WERI-Rb-1 (cell line): ENCODE measurements at places on chromosomes 13 and 19.
A peak's percentile ranks its signal among the peaks of the same experiment; 100 is the strongest.

DNA sequence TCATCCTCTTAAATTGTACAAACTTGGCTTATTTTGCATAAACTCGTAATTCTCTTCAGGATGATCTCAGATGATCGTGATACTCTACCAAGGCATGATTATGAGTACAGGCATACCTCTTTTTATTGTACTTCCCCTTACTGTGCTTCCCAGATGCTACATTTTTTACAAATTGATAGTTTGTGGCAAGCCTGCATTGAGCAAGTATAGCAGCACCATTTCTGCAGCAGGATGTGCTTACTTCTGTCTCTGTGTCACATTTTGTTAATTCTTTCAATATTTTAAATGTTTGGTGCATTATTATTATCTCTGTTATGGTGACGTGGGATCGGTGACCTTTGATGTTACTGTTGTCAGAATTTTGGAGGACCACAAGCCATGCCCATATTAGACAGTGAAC is 752.3 kb downstream of the PCDH9 start:
- DNase-seq, result no peak

DNA sequence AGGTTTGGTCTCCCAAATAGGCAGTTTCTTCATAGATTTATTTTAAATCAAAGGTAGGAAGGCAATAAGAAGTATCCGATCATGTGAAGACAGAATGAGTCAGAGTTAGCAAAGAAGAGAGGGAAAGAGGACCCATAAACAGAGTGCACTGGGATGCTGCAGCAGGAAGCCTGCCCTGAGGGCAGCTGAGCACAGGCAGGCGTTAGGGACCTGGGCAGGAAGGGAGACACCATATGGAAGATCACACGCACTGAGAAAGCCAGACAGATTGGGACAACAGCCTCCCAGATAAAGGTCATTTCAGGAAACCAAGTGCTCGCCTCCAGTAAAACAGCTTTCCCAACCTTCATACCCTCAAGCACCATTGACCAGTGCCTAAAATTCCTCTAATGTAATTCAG is 598.0 kb downstream of the EFNB2 start:
- peak; percentile 85 for DNase-seq

GRCh38 chr13:63092456-63092855 is 1676.8 kb upstream of the PCDH20 start:
- no peak for DNase-seq

DNA sequence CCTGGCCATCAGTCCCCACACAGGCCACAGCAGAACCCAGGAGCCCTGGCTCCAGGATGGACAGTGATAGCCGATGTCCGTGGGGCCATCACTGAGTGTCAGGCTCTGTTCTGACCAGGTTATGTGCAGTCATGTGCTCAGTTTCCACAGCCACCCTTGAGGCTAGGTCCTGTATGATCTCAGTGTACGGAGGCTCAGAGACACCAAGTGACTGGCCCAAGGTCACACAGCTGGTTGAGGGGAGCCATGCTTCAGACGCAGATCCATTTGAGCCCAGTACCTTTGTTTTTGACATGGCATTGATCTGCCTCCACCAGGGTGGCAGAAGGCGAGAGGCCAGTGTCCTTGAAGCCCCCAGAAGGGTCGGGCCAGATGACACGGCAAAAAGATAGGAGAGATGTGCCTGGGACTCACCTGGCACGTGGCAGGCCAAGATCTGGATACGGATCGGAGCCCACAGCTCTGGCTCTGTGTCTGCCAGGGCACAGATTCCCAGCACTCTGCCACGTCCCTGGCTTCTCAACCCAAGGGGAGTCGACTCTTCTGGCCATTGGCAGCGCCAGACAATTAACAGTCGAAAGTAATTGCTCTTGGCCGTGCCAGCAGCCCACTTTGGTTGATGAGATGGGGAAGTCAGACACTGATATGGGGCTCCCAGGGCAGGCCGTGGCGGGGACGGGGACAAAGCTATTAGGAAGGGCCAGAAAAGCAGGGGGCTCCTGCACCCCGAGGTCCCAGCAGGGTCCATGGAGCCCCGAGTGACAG is 15.6 kb downstream of the EVI5L start:
- DNase-seq, result no peak

- no peak for DNase-seq
These were observed 9.4 kb downstream of the CCDC124 start for GRCh38 chr19:17942181-17942580.

- no peak for DNase-seq
These were observed 9.1 kb downstream of the AP2S1 start for GRCh38 chr19:46841458-46842083.

GRCh38 chr19:36152352-36153091 is at the start of gene COX7A1:
TSS of gene COX7A1 (minus strand) at chr19:36152447. CDS start at chr19:36152407, 40 bp downstream.
- DNase-seq, result no peak

- DNase-seq, result no peak
These were observed 409.0 kb downstream of the COG6 start for GRCh38 chr13:40064154-40065097.

- DNase-seq, result no peak
These were observed 7.4 kb downstream of the ACTMAP start for GRCh38 chr19:40742886-40743285.

DNA sequence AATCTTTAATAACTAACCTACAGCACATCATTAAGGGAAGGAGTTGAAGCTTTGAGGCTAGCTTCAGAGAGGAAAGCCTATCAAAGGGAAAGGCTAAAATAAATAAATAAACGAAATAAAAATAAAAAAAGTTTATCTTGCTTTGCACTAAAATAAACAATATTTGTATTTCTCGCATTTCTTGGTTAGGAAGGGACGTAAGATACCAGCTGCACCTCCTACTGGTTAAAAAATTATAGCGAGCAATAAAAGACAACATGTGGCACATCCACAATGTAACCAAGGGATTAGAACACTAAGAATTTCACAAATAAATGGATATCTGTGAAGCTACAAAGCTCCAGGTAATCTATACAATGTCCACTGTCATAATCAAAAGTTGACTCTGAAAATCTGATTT is 194.5 kb downstream of the DACH1 start:
- DNase-seq, result no peak

DNA sequence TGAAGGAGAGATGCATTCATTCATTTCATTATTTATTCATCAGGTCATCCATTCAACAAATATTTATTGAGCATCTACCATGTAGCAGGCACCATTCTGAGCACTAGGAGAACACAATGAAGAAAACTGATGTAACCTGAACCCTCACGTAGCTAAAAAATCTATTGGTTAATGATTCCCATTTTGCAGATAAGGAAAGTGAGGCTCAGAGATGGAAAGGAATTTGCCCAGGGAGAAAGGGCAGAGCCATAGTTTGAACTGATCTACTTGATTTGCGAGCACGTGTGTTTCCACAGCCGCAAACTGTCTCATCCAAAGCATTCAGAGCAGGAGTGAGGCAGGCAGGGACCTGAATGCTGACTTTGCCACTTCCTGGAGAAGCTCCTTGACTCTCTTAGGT is 2.7 kb downstream of the KLK8 start:
- no peak for DNase-seq

GRCh38 chr13:64186503-64187250 is 2771.0 kb upstream of the PCDH20 start:
- DNase-seq, result no peak

DNA sequence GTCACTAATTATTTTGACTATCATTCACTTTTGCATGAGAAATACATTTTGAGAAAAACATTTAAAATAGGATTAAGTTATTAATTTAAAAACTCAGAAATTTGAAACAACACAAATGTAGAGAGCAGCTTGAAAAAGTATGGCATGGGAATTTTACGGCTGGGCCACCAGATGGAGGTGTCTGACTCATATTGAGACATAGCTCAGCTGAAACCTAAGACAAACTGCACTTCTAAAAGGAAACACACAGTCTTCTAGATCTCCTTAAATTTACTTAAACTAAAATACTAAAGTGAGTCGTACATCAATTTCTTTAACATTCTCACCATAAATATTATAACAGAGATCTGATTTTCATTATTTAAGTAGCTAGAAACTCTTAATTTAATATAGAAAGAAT is 41.9 kb upstream of the POSTN start:
- peak; percentile 16 for DNase-seq

DNA sequence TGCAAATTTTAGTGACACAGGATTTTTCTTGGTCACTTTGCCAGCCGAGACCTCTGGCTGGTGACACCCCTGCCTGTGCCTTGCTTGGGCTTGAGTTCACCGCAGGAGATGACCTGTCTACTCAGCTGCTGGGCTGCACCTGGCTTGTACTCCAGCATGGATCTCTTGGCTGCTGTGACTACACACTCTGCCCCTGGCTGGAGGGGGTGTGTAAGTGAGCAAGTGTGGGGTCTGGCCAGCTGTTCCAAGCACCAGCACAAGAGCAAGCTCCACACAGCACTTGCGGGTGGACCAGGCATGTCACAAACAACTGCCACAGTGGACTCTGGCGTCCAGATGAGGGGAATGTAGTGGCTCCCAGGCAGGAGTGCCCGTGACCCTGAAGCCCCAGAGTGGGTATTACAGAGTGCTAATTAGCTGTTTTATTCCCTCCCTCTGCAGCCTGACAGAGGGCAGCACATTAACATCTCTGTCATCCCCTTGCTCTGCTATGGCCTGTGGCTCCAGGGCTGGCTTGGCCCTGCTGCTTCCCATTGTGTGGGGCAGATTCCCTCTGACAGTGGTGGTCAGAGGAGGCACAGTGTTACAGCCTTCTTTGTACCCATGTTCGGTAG is 1387.2 kb downstream of the OLFM4 start:
- no peak for DNase-seq

GRCh38 chr13:51093574-51093973 is 17.5 kb downstream of the C13orf42 start:
- DNase-seq, result no peak

DNA sequence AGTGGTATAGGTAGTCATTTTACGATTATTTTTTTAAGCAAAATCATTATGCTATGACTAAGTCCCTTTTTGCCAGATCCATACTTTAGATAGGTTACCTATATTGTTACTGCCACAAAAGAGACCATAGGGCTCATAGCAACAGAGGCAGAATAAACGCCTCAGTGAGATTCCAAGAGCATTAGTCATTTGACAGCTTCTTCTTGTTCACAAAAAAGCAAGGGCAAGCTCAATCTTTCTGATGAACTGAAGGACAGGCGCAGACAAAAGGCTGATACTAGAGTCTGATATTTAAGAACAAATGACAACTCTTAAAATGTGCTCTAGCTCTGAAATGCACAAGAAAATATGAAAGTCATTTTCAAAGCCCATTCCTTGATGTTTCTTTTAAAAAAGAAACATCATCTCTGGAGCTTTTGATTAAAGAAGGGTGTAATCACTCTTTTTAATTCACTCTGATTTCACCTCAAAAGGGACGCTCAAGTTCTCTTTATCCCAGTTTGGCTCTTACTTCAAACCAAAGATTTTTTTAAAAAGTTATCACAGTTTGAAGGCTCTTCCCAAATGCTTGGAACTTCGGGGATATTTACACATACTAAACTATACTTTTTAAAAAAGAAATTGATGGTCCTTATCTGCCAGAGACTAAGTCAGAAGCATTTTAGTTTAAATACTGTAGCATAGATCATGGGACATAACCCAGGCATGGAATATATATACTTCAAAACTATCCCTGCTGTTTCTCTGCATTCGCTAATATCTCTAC is 187.2 kb downstream of the EFNB2 start:
- DNase-seq, result no peak

DNA sequence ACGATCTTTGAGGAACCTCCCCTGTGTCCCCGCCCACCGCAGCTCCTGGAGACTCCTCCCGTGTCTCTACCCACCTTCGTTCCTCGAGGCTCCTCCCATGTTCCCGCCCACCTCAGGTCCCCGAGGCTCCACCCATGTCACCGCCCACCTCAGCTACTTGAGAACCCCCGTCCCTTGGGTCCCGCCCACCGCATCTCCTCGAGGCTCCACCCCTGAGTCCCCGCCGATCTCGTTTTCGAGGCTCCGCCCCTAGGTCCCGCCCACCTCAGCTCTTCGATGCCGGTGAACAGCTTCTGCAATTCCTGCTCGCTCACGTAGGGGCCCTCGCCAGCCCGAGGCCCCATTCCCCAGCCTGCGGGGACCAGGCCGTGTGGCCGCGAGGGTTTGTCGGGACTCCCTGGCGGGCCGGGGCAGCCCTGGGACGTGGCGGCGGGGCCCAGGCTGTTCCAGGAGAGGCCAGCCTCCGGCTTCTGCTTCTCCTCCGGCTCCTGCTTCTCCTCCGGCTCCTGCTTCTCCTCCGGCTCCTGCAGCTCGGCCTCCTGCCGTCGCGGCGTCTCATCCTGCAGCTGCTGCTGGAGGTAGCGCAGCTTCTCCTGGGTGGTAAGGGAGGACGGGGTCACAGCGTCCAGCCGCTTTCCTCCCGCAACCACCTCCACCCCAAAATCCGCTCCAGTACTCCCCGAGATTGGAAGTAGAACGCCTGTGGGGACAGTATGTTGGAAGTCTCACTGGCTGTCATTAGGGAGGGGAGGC is 16.7 kb downstream of the TSKS start:
- DNase-seq, result peak; percentile 28

DNA sequence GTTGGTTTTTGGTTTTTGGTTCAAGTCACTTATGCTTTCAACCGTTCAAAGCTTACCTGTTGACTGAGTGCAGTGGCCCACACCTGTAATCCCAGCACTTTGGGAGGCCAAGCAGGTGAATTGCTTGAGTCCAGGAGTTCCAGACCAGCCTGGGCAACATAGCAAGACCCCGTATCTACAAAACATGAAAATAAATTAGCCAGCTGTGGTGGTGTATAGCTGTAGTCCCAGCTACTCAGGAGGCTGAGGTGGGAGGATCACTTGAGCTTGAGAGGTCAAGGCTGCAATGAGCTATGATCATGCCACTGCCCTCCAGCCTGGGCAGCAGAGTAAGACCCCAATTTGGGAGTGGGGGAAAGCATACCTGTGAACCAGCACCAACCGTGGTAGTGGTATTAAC is 43.7 kb downstream of the PEX11G start:
- DNase-seq, result no peak

DNA sequence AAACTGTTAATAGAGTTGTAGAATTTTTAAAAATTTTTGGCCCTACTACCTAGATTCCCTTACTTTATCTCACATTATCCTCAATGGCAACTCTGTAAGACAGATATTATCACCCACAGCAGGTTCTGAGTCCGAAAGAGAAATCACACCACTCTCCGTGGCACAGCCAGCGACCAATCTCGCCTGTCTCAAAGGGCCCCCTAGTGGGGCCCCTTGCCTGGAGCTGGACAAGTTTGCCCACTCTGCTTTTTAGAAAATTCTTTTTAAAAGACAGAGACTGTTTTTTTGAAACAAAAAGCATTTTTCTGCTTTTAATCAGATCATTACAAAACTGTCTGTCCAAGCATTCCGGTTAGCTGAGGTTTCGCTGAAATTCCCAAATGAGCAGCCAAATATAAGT is 21.7 kb downstream of the PHF11 start:
- no peak for DNase-seq

GRCh38 chr13:49348751-49349150 is 95.1 kb downstream of the CAB39L start:
- no peak for DNase-seq

DNA sequence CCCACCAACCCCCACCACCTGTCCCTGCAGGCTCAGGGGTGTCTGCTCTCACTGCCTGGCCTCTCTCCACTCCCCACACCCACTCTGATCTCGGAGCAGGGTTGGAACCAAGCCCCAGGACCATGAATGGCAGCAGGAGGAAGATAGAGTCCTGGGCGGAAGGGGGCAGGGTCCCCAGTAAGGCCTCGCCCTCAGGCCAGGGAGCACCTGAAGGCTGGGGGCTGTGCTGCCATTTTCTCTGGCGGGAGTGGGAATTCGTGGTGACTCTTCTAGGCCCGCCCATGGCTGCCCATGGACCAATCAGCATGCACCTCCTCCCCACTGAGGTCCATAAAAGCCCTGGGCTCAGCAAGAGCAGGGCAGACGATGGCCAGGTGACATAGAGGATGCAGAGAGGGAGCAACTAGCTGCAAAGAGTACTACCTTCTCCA is 25.0 kb downstream of the KBTBD6 start:
- DNase-seq, result no peak
